ENCODE measurements at places on chromosomes 2 and 18. TPM values are rescaled to one million over a fixed set of nuclear protein-coding genes. Genes with fewer than 3 reads are reported as not detected.

IDH1 gene
- 77.4 TPM for polyA plus RNA-seq

MTLN gene
- polyA plus RNA-seq = 127 TPM

CCDC85A gene
- polyA plus RNA-seq = 0.11 TPM

MAL gene
- 3,581 TPM for polyA plus RNA-seq

IL36B gene
- polyA plus RNA-seq = 1.5 TPM

DSG4 gene
- polyA plus RNA-seq = 0.01 TPM

VWA3B gene
- polyA plus RNA-seq = 0.01 TPM

Data from esophagus (tissue), 2 donors.